ENCODE measurements at places on chromosomes 11 and 22. TPM values are rescaled to one million over a fixed set of nuclear protein-coding genes. Genes with fewer than 3 reads are reported as not detected.
A peak's percentile ranks its signal among the peaks of the same experiment; 100 is the strongest.

MS4A6A gene
- not detected for total RNA-seq

TNNI2 gene
- total RNA-seq = not detected

- peak; percentile 77 for DNase-seq
Observed at GRCh38 chr22:41028841-41029240, 63.6 kb upstream of the EP300 start.

- no peak for DNase-seq
Observed at GRCh38 chr11:69079661-69080256, 31.0 kb downstream of the TPCN2 start.

GRCh38 chr11:66987924-66988637 is 13.0 kb downstream of the C11orf86 start:
- DNase-seq = no peak

DNA sequence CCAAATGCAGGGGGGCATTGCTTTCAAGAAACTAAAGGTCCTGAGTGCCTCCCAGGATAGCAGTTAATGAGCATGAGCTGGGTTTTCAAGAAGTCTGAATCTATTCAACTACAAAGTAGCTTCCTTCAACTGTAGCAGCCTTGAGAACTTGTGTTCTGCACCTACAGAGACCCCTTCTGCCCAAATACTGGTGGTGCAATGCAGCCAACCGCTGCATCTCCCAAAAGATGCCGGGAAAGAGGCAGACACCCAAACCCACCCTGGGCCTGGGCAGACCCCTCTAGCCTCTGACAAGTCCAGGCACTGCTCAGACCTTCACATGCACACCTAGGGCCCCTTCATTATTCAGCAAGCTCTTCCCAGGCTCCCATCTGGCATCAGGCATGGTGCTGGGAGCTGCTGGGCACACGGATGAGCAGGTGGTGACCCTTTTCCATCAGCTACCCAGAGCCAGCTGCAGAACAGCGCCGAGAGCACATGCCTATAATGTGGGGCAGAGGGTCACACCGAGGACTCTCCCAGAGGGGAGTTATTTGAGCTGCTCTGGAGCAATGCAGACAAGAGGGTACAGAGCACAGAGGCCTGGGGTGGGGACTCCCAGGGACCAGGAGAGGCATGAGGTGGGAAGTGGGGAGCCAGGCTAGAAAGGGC is 44.9 kb upstream of the ETS1 start:
- DNase-seq = peak; percentile 80

GRCh38 chr11:7858006-7858405 is 61.3 kb upstream of the OR5P2 start:
- DNase-seq = no peak

DNA sequence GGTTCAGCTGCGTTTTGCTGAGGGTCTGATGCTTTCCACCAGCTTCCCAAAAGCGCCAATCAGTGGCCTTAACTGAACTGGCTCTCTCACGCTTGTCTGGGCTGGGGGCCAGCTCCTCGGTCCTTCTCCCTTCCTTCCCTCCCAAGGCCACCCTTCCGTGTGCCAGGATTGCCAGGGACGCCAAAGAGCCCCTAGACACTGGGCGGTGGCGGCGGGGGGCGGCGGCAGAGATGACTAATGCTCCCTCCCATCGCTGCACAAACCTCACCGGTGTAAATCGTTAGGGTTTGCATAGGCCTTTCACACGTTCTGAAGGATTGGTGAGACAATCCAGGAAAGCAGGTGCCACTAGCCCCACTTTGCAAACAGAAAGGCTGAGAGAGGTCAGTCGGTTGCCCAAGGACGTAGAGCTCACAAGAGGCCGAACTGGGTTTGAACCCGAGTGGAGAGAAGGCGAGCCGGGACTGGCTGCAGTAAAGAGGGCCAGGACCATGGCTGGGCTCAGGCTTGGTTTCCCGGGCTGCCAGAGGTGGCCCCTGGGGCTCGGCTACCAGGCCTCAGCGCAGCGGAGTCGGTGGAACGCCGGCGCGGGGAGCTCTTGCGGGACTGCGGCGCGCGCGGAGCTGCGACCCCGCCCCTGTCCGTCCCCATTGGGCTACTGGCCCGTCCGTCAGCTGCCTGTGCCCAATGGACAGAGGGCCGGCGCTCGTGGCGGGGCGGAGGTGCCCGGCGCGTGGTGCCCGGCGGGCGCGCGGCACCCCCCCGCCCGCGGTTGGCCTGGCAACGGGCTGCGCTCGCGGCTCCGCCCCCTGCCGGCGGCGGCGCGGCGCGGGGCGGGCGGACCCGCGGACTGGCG is 589 bp upstream of the GNAZ start:
- DNase-seq = peak; percentile 82

GRCh38 chr22:40187389-40187788 is 9.7 kb downstream of the TNRC6B start:
- no peak for DNase-seq

All from PC-3 (cell line).